ENCODE measurements at places on chromosomes 12 and 14.

- no peak for DNase-seq
Measured at GRCh38 chr14:30195941-30196340, 268.3 kb upstream of the PRKD1 start.

DNA sequence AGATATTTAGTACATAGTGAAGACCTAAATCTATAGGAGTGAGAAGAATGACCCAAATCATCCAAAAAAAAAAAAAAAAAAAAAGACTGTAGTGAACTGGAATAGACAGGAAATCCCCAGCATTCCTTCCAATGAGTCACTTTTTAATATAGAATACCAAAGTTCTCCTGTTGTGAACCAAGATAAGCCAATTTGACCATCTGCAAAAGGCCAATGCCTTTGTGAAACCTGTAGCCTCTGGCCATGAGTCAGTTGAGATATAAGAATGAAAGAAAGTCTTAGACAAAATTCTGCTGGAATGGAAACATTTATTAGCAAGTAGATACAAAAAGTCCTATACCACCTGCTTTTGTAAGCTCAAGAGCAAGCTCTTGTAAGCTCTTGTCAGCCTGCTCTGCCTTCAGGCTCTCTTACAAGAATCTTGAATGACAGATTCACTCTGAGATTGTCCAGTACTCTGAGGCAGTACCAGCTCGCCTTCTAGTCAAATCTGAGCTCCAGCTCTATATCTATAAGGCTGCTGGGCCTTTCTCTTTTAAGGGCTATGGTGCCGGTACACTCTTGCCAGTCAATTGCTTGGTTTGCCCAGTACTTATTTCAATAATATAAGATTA, 243.0 kb upstream of the TMTC1 start:
- DNase-seq = no peak

DNA sequence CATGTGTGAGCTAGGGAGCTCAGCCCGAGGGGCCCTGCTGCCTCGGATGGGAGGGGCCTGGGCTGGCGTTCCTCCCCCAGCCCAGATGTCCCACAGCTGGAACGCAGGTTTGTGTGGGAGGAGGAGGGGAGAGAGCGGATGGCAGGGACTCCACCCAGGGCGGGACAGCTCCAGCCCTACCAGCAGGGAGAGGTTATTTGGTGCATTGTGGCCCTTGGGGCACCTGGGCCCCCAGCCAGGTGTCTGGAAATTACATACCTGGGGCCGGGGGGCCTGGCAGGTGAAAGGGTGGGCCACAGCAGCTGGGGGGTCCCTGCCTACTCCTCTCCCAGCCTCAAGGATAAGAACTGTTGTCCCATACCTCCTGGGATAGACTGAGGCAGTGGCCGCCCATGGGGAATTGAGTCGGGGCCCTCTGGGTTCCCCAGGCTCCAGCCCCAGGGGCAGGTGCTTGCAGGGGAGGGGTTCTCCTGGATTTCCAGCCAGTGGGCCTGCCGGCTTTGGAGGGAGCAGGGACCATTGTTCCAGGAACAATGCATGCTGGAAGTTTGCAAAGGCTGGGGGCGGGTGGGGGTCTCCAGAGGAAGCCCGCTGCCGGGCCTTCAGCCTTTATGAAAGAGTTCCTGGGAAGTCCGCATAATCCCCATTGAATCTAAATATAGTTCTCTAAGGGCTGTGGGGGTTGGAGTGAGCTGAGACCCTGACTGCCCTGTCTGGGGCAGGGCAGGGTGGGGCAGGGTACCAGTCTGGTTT, 1.2 kb downstream of the KIF26A start:
- no peak for DNase-seq

GRCh38 chr12:58668871-58669270, 251.4 kb downstream of the LRIG3 start:
- no peak for DNase-seq

All from stimulated activated CD4-positive, alpha-beta T cell treated with anti-CD3 and anti-CD28 coated beads, Interleukin-15, amount 100 ng/mL, for 1 hour (primary cell).